Naive thymus-derived CD4-positive, alpha-beta T cell (primary cell): ENCODE measurements at places on chromosomes 4 and X. TPM values are rescaled to one million over a fixed set of nuclear protein-coding genes. Genes with fewer than 3 reads are reported as not detected.
A peak's percentile ranks its signal among the peaks of the same experiment; 100 is the strongest.

DNA sequence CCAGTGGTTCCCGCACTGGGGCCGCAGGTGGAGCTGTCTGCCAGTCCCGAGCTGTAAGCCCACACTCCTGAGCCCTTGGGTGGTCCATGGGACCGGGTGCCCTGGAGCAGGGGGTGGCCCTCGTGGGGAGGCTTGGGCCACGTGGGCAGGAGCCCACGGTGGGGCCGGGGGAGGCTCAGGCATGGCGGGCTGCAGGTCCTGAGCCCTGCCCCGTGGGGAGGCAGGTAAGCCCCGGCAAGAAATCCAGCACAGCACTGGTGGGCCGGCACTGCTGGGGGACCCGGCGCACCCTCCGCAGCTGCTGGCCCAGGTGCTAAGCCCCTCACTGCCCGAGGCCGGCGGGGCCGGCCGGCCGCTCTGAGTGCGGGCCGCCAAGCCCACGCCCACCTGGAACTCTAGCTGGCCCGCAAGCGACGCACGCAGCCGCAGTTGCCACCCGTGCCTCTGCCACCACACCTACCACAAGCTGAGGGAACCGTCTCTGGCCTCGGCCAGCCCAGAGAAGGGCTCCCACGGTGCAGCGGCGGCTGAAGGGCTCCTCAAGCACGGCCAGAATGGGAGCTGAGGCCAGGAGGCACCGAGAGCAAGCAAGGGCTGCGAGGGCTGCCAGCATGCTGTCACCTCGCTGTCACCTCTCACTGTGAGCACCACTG lies 2.0 kb upstream of the METAP1 start:
- H3K27ac ChIP-seq: no peak overlapping the region
- H3K27me3 ChIP-seq: no peaks in the 10 kb centered on the region
- H3K4me3 ChIP-seq: no peak overlapping the region
- no peaks in the 10 kb centered on the region for H3K36me3 ChIP-seq
- peaks cover 13% of the 10 kb centered on the region for H3K4me1 ChIP-seq

- peak overlapping the region; percentile 94 for H3K27ac ChIP-seq
- peak overlapping the region; percentile 85 for H3K4me3 ChIP-seq
- H3K27me3 ChIP-seq: no peaks in the 10 kb centered on the region
These were observed 38.2 kb downstream of the NLGN3 start for GRCh38 chrX:71182871-71183270.

- no peaks in the 10 kb centered on the region for H3K36me3 ChIP-seq
- H3K4me1 ChIP-seq: no peaks in the 10 kb centered on the region
- peak; percentile 10 for DNase-seq
- H3K27me3 ChIP-seq: no peaks in the 10 kb centered on the region
- no peak overlapping the region for H3K27ac ChIP-seq
These were observed 29.2 kb downstream of the SULT1E1 start for GRCh38 chr4:69830560-69831269.

The SPATA4 gene
- not detected for total RNA-seq

The TNMD gene
- total RNA-seq: not detected

The TMEM154 gene
- total RNA-seq: 39.7 TPM

The RBM47 gene
- total RNA-seq: 1.9 TPM
